ENCODE measurements at places on chromosomes 1 and 21.

DNA sequence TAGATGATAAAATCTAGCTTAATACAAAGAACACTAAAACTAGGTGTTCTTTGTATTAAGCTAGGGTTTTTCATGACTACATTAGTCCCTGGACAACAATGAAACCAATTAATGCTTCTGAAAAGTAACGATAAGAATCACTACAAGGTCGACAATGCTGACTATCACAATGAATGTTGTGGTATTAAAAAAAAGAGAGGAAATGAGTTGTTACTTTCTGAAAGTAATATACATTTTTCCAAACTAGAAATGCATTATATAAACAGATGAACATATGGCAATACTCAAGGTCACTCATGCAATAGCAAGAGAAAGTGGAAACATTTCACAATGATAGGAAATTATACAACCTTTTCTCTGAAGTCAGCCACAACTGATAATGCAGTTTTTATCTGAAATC lies 19.0 kb downstream of the DPH5 start:
- no peak for DNase-seq

GRCh38 chr1:67573311-67573872 lies 111.6 kb upstream of the GADD45A start:
- no peak for DNase-seq

GRCh38 chr21:42595283-42596187 lies 57.9 kb upstream of the PDE9A start:
- DNase-seq: no peak

DNA sequence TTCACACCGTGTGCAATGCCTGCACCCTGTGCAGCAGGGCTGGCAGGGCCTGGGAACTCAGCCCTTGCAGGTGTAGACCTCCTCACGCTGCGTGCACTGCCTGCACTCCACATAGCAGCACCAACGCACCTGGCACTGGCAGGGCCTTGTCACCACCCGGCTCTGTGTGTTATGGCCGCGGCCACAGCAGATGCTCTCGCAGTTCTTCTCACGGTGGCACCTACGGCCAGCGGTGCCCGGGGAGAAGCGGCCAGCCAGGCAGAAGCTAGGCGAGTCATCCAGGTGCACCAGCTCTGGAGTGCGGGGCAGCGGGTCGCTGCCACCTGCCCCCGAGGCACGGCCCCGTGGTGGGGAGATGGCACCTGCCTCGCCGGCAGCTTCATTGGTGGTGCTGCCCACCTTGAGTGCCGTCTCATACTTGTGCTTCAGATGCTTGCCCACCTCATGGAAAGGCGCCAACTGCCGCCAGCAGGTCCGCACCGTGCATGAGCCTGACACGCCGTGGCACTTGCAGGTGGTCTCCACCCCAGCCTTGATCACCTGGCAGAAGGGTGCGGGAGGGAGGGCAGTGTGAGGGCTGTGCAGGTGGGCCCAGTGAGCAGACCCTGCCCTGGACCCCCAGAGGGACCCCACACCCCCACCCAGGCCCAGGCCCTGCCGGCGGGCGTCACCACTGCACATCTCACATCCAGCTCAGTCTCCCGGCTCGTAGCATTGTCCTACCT lies 26.1 kb downstream of the WNT9A start:
- DNase-seq: no peak

GRCh38 chr1:219446288-219446687 lies 166.6 kb downstream of the ZC3H11B start:
- DNase-seq: peak; percentile 62

DNA sequence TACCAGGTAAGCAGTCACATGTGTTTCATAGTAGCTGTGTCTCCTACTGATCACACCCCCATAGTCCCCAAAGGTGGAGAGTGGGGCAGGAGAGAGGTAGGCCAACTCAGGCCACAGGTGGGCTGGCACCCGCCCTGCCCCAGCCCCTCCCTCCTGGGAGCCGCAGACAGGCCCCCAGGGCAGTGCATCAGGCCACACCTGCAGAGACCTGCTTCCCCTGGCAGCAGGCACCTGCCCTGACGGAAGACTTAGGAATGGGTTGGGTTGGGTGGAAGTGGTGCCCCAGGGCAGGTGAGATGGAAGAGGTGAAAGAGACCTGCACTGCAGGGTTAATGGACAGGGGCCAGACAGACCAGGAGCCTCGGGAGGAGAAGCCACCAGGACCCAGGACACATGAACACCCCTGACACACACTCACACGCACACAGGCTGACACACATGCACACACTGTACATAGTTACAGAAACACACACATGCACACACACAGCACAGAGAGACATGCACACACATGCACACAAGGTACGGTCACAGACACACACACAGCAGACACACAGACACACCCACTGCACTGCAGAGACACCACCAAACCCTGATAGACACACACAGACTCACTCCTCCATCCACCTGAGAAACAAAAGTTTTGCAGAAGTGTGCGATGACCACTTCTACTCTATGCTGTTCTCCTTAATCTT lies 1.7 kb upstream of the COL18A1 start:
- DNase-seq: no peak

DNA sequence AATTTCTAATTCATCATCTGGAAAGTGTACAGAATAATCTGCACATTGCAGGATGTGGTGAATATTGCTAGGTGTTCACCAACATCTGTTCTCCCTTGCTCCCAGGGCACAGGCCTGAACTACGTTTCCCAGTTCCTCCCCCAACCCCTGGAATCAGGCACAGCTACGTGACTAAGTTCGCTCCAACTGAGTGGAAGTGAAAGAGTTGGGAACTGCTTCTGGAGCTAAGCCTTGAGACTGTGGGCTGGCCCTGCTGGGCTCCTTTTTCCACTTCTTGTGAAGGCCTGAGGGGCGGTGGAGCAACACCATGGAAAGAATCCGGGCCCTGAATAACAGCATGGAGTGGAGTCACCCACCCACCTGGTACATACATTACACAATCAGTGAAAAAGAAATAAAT lies 534.6 kb downstream of the SMYD3 start:
- DNase-seq: no peak

GRCh38 chr1:222335586-222335985 lies 212.3 kb downstream of the HHIPL2 start:
- no peak for DNase-seq

DNA sequence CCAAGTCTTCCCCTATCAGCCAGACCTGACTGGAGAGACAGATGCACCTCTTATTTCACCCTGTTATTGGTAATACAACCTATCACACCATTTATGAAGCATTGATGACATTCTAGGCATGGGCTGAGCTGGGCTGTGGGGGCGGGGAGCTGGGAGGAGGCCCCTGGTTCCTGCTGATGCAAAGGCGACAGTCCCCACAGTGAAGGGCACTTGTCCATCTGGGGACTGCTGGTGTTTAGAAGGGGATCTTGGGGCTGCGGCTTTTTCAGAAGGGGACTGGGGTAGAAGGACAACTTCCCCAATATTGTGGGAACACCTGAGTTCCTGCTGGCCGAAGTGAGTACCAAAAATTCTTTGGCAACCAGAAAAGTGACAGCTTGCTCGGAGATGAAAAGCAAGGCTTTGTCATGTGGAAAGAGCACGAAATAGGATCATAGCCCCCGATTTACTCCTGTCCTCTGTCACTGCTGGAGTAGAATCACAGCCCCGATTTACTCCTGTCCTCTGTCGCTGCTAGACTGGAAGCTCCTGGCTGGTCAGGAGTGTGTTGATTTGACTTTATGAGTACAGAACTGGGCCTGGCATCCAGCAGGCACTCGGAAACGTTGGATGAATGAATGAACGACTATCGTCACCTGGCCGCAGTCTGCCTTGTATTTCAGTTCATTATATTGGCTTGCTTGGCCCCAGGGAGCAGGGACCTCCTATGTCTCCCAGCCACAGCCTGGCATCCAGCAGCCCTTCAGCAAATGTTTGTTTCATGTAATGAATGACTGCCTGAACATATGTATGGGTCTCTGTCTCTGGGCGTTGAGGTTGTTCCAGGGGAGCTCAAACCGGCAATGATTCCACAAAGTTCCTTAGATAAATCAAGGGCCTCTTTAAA lies 16.5 kb upstream of the ETV3L start:
- DNase-seq: no peak

DNA sequence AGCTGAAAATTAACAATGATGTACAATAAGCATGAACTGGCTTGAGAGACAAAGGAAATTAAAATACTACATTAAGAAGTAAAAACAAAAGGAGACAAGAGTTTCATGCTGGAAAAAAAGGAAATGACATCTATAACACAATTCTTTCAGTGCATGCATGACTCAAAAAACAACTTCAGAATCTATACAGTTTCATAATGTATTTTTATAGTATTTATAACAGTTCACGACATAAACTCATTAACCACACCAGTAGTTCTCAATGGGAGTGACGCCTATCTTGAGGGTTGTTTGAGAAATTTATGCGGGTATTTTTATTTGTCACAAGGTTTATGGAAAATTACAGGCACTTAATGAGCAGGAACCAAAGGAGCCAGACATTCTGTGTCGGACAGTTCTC lies 168.5 kb downstream of the SMYD3 start:
- DNase-seq: no peak

DNA sequence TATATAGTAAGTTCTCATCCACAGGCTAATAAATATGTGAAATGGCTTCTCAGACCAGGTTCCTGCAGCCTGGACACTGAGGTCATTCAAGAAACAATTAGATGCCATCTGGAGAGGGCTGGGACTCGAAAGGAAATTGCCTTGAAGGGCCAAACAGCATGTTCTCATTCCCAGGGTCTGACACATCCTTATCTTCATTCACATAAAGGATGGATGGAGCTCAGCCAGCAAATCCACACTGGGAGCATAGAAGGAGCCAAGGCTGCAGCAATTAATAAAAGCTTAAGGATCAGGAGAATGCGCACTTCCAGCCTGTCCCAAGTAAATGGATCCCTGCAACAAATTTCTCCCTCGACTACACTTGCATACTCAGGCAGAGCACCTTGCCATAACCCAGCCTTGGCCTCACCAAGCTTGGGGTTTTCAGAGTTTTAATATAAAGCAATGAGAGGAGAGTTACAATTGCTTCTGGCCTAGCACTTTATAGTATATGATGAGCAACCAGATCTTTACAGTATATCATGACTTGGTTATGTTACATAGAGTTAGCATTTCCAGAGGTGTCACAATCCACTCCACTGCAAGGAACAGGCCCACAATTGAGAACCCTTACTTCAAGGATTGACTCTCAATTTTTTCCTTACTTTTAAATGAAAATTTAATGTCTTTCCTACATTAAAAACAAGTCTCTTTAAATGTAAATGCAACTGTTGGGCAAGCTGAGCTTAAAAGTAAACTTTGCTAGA lies 55.9 kb downstream of the BCAR3 start:
- DNase-seq: no peak

DNA sequence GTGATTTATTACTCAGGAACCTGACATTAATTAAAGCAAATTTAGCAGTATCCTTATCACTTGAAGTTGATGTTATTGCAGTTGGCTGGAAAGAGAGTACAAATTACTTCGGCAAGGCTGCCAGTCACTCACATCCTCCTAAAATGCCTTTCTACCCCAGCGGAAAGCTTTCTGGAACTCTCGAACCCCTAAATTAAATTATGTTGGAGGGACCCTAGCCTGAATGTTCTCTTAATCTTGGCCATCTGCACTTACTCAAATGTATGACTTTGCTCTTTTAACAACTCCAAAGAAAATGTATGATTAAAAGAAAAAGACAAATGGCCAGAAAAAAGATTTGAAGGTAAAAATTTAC lies 242.6 kb upstream of the USP25 start:
- no peak for DNase-seq

DNA sequence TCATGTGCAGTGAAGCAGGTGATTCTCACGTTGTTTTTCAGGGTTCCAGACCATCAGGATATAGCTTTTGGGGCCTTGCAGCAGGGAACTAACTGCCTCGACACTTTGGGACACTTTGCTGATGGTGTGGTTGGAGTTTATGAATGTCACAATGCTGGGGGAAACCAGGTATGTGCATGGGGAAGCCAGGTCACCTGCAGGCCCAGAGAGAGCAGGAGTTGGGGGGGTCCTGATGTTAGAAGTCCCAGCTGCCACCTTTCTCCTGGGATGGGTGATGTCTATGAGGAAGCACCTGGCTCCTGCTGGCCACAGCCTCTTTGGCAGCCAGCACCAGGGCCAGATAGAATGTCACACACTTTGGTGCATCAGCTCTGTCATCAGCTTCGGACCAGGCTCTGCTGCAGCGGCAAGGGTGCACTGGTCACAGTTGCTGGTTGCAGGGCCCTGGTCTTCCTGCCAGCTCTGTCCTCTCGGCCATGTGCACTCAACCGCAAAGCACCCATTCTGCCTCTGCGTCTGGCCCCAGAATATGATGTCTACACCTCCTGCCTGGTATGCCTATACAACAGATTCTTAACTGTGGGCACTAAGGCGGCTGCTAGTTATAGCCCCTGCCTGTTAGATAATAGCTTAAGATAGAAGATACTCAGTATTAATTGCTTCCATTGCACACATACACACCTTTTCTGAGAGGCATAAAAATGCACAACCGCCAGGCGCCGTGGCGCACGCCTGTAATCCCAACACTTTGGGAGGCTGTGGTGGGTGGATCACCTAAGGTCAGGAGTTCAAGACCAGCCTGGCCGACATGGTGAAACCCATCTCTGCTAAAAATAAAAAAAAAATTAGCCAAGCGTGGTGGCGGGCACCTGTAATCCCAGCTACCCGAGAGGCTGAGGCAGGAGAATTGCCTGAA lies 160.7 kb downstream of the PGBD5 start:
- no peak for DNase-seq

DNA sequence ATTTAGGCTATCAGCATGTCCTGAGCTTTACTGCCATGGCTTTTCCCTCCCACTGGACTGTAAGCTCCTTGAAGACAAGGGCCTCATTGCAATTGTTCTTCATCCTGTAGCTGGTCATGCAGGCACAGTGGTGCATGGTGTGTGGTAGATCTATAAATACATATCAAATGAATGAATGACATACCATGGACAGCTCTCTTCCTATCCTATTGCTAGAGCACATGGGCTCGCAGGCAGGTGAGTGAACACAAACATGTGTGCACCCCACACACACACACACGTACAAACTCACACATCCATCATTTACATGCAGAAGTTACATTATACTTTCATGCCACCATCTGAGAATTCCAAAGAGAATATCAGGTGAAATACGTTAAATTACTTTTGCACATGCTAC lies 172.9 kb upstream of the RUNX1 start:
- DNase-seq: peak; percentile 21

- DNase-seq: no peak
Measured at GRCh38 chr1:25091658-25092057, 140.6 kb downstream of the SYF2 start.

- DNase-seq: no peak
Measured at GRCh38 chr21:19507682-19508260, 1104.2 kb upstream of the TMPRSS15 start.

- DNase-seq: no peak
Measured at GRCh38 chr1:22143065-22144033, at the start of gene WNT4. Gene WNT4 (minus strand): TSS chr1:22143097. CDS start chr1:22142922, 175 bp downstream.

DNA sequence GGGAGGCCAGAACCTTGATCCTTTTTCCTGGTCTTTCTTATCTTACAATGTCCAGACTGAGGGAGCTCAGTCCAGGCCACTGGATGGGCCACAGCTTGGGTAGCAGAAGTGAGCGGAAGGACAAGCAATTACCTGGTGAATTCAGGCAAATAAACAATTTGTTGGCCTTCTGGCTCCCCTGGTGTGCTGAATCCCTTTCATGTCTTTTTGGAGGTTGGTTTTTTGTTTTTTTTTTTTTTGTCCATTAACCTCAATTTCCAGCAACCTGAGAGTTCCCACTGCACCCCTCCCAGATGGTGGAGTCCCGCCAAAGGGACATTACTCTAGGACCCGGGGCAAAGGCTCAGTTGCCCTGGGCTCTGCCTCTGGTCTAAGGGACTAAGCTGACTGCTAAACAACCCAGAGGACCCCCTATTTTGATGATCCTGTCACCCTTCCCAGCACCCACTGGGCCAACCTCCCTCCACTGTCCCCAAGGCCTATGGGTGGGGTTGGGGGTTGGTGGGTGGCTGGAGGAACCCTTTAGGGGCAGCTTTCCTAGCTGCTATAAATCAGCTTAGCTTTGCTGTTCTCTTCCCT lies 85.5 kb downstream of the KCND3 start:
- DNase-seq: no peak

Data from renal cortical epithelial cell (primary cell).